T-helper 17 cell (primary cell): ENCODE measurements at places on chromosomes 2 and 18.
A peak's percentile ranks its signal among the peaks of the same experiment; 100 is the strongest.

DNA sequence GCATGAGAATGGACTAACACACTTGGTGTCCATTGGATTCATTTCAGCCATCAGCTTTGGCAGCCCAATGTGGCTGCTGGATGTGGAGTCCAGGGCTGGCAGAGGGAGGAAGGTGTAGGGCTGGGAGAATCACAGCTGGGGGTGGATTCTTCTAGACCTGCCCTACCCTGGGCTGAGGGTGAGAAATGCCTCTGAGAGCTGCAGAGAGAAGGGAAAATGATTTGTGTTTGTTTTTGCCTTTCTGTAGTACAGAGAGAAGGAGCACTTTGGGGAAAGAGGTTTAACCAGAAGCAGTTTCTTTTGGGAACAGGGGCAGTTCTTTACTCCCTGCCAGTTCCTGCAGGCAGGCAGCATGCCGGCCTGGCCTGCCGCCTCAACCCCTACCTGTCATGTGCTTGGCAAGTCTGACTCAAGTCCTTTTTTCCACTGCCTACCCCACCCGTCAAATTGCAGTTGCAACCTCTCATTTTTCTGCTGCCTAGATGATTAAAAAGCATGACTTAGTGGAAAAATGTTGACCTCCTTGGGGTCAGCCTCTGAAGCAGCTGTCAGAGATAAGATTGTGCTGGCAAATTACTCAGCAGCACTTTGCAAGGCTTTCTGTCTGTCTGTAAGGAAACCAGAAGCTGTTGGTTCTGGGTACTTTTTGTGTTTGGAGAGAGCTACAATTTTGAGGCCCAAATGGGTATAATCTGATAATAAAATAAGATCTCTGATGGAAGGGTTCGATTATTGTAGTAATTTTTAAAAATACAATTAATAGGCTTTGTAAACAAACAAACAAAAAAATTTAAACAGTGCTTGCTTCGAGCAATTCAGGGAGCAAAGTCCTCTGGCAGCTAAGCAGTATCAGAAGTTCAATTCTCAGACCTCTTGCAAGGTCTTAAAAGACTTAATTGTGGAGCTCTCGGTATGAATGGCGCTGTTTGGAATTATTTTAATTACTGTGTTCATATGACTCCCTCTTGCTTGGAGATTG is 21.7 kb downstream of the LBH start:
- H3K4me3 ChIP-seq = peak overlapping the region; percentile 49
- H3K4me1 ChIP-seq = peaks cover 62% of the 10 kb centered on the region
- no peak for DNase-seq
- H3K36me3 ChIP-seq = peaks cover 6% of the 10 kb centered on the region
- peak overlapping the region; percentile 39 for H3K27ac ChIP-seq
- H3K27me3 ChIP-seq = no peaks in the 10 kb centered on the region

- H3K4me3 ChIP-seq = no peak overlapping the region
- no peaks in the 10 kb centered on the region for H3K27me3 ChIP-seq
- H3K36me3 ChIP-seq = peaks cover 7% of the 10 kb centered on the region
These were observed 111.1 kb upstream of the B3GNT2 start for GRCh38 chr2:62084801-62085200.

- no peak overlapping the region for H3K27ac ChIP-seq
- no peaks in the 10 kb centered on the region for H3K27me3 ChIP-seq
- H3K36me3 ChIP-seq = no peaks in the 10 kb centered on the region
These were observed 82.5 kb downstream of the GBX2 start for GRCh38 chr2:236085647-236086046.

DNA sequence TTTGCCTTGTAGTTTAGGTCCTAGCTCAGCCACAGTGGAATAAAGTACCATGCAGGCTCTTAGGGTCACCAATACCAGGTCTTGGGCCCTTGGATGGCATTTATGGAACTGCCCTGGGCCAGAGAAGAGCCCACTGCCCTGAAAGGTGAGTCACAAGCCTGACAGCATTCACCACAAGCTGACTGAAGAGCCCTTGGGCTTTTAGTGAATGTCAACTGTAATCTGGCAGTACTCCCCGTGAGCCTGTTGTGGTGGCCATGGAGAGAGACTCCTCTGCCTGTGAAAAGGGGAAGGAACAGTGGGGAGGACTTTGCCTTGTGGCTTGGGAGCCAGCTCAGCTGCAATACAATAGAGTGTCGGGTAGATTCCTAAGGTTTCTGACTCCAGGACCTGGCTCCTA is 1389.7 kb downstream of the DSC3 start:
- no peak overlapping the region for H3K27ac ChIP-seq
- no peaks in the 10 kb centered on the region for H3K36me3 ChIP-seq
- DNase-seq = no peak
- H3K27me3 ChIP-seq = no peaks in the 10 kb centered on the region
- no peak overlapping the region for H3K4me3 ChIP-seq

GRCh38 chr2:118094503-118094902 is 6.2 kb downstream of the INSIG2 start:
- DNase-seq = no peak
- H3K27me3 ChIP-seq = no peaks in the 10 kb centered on the region
- H3K36me3 ChIP-seq = peaks cover 3% of the 10 kb centered on the region
- H3K4me1 ChIP-seq = peaks cover 53% of the 10 kb centered on the region
- H3K27ac ChIP-seq = peak overlapping the region; percentile 89

GRCh38 chr2:48754874-48755273 is 650 bp downstream of the LHCGR start:
- no peak overlapping the region for H3K27ac ChIP-seq
- peaks cover 3% of the 10 kb centered on the region for H3K4me1 ChIP-seq
- H3K36me3 ChIP-seq = no peaks in the 10 kb centered on the region

GRCh38 chr2:127415593-127416505 is 2.4 kb upstream of the PROC start:
- H3K4me3 ChIP-seq = peak overlapping the region; percentile 87
- peaks cover 20% of the 10 kb centered on the region for H3K4me1 ChIP-seq
- H3K27me3 ChIP-seq = peaks cover 7% of the 10 kb centered on the region
- peak; percentile 79 for DNase-seq
- no peaks in the 10 kb centered on the region for H3K36me3 ChIP-seq

- H3K27me3 ChIP-seq = peaks cover 5% of the 10 kb centered on the region
- H3K27ac ChIP-seq = no peak overlapping the region
- H3K36me3 ChIP-seq = no peaks in the 10 kb centered on the region
- H3K4me1 ChIP-seq = peaks cover 3% of the 10 kb centered on the region
- no peak overlapping the region for H3K4me3 ChIP-seq
These were observed 198.6 kb upstream of the STK17B start for GRCh38 chr2:196369967-196370366.

- peaks cover 2% of the 10 kb centered on the region for H3K36me3 ChIP-seq
- no peak overlapping the region for H3K4me3 ChIP-seq
- peaks cover 18% of the 10 kb centered on the region for H3K4me1 ChIP-seq
- no peak for DNase-seq
- peak overlapping the region; percentile 32 for H3K27ac ChIP-seq
- H3K27me3 ChIP-seq = no peaks in the 10 kb centered on the region
These were observed 175.1 kb downstream of the ZFP36L2 start for GRCh38 chr2:43051338-43051737.

DNA sequence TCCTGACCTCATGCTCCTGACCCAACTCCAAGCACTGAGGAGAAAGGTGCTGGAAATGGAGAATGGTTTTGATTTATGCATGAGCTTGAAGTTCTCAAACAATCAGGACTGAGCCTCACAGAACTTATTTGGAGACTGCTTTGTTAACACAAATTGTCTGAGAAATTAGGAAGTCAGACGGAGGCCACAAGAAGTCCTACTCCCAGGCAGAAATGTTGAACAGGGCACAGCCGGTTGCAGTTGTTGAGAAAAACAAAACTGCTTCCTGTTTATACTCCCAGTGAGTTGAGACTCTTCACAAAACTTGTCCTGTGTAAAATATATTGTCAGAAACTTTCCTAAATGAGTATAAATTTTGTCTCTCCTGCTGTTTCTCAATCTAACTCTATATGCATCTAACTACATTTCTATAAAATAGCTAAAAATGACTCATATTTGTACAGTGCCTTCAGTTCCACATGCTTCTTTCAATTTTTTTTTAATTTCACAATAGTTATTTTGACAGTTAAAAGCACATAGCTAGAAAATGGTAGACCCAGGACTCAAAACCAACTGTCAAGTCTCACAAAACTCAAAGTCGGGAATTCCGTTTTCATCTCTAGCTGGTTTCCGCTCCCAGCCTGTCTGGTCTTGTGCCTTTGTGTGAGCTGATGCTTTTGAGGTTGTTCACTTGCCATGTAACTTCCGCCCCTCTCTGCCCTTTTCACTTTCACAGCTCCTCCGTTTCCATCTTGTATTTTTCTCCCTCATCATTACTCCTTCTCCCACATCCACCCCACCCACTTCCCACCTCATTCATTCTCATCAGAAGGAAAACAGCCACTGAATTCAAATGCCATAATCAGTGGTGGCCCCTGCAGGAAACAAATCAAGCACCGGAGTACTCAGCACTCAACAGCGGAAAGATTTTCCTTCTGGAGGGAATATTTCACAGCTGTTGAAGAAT is 215.0 kb downstream of the SUCLG1 start:
- no peak for DNase-seq
- peaks cover 6% of the 10 kb centered on the region for H3K27me3 ChIP-seq
- no peaks in the 10 kb centered on the region for H3K4me1 ChIP-seq

- no peaks in the 10 kb centered on the region for H3K4me1 ChIP-seq
- peaks cover 7% of the 10 kb centered on the region for H3K27me3 ChIP-seq
- no peak for DNase-seq
- H3K4me3 ChIP-seq = no peak overlapping the region
- H3K27ac ChIP-seq = no peak overlapping the region
These were observed 49.2 kb upstream of the UGP2 start for GRCh38 chr2:63792530-63792929.

DNA sequence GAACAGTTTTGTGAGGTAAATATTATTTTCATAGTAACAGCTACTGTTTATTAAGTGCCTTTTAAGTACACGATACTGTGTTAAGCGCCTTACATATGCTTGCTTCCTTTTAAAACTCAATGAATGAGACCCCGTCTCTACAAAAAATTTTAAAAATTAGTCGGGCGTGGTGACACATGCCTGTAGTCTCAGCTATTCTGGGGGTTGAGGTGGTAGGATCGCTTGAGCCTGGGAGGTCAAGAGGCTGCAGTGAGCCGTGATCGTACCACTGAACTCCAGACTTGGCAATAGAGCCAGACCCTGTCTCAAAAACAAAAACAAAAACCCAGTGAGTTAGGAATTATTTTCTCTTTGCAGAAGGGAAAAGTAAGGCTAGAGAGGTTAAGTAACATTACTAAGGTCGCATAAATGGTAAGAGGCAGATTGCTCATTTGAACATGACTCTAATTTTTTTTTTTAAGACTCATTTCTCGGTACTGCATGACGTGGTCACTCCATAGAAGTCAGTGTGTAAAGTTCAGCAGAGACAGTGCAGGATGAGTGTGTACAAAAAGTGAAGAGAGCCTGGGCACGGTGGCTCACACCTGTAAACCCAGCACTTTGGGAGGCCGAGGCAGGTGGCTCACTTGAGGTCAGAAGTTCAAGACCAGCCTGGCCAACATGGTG is 1.1 kb downstream of the METAP1D start:
- DNase-seq = no peak
- H3K27me3 ChIP-seq = peaks cover 9% of the 10 kb centered on the region
- H3K27ac ChIP-seq = peak overlapping the region; percentile 75
- H3K4me3 ChIP-seq = peak overlapping the region; percentile 92

DNA sequence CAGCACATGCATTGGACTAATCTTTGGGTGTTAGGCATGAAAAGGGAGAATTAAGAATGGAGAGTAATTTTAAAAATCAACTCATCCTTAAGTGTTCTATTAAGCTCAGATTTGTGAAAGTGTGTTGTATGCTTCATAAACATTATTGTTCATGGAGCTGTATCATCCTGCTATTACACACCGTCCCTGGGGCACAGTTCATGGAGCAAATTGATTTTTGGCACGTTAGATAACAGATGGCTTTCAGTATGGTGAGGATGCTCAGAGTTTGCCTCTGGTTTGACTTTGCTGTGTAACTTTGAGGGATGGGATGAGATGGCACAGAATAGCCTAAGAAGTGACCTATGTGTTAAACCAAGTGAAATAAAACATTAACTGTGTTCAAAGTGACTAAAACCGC is 97.1 kb downstream of the MGAT5 start:
- no peak overlapping the region for H3K4me3 ChIP-seq
- H3K36me3 ChIP-seq = peaks cover 8% of the 10 kb centered on the region
- H3K27me3 ChIP-seq = no peaks in the 10 kb centered on the region
- no peak for DNase-seq
- peaks cover 15% of the 10 kb centered on the region for H3K4me1 ChIP-seq

DNA sequence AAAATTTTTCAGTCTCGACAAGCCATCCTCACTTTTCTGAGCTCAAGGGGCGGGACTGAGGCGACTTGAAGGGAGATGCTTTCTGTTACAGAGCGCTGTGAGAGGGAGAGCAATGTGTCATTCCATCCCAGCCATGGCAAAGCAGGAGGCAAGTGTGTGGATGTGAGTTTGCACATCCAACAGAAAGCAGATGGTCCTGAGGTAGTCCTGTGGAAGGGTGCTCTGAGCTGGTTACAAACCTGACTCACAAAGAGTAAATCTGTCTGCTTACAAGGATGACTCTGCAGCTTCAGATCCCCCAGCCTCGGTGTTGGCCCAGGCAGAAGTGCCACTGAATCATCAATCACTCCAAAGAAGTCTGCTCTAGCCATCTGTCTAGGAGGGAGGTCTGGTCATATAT is 482.0 kb upstream of the DCC start:
- no peaks in the 10 kb centered on the region for H3K36me3 ChIP-seq
- H3K4me3 ChIP-seq = no peak overlapping the region
- H3K27ac ChIP-seq = no peak overlapping the region

- H3K4me3 ChIP-seq = no peak overlapping the region
- no peaks in the 10 kb centered on the region for H3K36me3 ChIP-seq
- no peak for DNase-seq
- H3K27me3 ChIP-seq = no peaks in the 10 kb centered on the region
- H3K4me1 ChIP-seq = no peaks in the 10 kb centered on the region
These were observed 34.1 kb upstream of the GRB14 start for GRCh38 chr2:164655336-164655735.

DNA sequence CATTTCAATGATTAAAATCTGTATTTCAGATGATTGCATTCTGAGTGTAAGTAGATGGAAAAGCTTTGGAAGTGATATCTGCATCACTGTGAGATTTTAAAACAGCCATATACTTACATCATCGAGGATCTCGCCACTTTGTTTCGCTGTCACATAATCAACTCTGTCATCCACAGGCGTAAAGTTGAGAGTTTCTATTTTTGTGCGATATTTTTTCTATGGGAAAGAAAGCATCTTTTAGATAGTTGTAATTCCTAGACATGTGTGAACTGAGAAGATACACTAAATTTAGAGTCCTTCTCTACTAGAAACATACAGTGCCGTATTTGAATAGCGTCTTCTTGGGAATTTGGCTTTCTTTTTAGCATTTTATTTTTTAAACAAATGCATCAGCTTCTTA is 158.8 kb downstream of the RIF1 start:
- no peaks in the 10 kb centered on the region for H3K36me3 ChIP-seq
- no peaks in the 10 kb centered on the region for H3K4me1 ChIP-seq
- no peak for DNase-seq
- H3K27me3 ChIP-seq = no peaks in the 10 kb centered on the region

- H3K27ac ChIP-seq = no peak overlapping the region
- H3K36me3 ChIP-seq = no peaks in the 10 kb centered on the region
- no peak overlapping the region for H3K4me3 ChIP-seq
- peaks cover 17% of the 10 kb centered on the region for H3K27me3 ChIP-seq
These were observed 22.8 kb upstream of the ZNF385B start for GRCh38 chr2:179884193-179884592.
